ENCODE measurements at places on chromosomes 3 and 15.

DNA sequence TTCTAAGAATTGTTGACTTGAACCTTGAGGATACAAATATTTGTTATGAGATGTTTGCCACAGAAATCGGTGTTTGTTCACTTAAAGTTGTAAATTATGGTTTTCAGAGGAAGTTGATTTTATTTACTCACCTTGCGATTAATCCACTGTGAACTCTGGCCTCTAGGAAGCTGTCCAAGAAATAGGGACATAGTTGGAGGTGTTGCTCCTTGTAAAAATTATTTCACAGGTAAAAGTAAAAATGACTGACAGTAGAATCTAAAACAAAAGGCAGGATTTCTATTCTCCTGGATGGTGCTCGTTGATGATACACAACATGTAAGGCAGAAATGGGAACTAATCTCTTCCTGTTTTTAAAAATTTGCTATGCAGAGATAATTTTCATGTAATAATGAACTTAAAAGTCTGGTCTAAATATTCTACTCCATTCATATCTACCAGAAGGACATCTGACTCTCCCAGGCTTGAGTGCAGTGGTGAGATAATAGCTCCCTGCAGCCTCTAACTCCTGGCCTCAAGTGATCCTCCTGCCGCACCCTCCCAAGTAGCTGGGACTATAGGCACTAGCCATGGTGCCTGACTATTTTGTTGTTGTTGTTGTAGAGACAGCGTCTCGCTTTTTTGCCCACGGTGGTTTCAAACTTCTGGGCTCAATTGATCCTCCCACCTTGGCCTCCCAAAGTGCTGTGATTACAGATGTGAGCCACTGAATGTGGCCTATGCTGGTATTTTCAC is 17.1 kb upstream of the LZTFL1 start:
- no peak for DNase-seq

- no peak for DNase-seq
These were observed 9.5 kb downstream of the CMTM7 start for GRCh38 chr3:32401126-32401525.

- no peak for DNase-seq
These were observed 116.4 kb upstream of the AGBL1 start for GRCh38 chr15:85963262-85963760.

- no peak for DNase-seq
These were observed 461 bp downstream of the SECISBP2L start for GRCh38 chr15:49045751-49046219.

DNA sequence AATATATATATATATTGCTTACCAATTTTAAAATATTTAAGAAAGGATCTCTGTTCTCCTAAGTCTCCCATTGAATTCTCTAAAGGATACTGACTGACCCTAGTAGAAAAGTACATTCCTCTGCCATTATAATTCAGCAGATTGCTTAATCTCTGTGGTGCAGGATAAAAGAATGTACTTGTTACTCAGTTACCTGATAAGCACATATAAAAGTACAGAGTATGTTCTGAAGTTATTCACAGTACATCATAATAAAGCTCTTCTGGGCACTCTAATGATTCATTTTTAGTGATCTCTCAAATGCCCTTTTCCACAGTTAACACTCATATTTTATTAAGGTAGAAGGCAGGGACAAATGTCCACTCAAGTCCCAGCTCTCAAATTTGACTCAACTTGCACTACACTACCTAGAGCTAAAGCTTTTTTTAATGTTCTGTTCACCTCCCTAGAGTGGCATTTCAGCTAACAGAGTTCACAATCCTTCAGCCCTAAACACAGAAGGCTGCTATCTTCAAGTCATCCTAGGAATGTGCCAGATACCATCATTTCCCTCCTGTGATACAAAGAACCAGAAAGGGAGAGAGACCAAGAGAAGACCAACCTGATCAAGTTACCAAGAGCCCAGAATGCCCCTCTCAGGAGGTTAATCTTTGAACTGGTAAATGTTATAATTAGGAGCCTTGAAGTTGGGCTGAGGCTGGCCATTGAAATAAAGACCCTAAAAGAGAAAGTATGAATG is 53.3 kb downstream of the MEIS2 start:
- DNase-seq, result peak; percentile 19

DNA sequence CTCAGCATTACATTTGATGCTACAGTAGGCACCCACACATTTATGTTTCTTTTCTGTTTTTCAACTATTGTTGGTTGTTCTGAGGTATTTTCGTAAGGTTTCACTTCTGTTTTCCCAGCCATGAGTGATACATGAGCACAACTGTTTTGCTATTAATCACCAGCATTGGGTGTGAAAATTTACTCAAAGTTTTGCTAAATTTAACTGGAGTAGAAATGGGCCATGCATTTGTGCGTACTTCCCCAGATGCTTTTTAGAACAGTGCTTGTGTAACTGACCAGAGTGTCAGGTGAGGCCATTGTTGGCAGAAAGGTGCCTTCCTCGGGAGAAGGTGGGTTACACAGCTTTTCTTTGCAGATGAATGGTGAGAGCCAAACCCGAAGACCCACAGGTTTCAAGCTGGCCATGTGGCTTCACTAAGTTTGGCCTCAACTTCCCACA is 70.4 kb downstream of the ST6GAL1 start:
- no peak for DNase-seq

- DNase-seq, result no peak
These were observed 11.1 kb downstream of the HCLS1 start for GRCh38 chr3:121649645-121650044.

DNA sequence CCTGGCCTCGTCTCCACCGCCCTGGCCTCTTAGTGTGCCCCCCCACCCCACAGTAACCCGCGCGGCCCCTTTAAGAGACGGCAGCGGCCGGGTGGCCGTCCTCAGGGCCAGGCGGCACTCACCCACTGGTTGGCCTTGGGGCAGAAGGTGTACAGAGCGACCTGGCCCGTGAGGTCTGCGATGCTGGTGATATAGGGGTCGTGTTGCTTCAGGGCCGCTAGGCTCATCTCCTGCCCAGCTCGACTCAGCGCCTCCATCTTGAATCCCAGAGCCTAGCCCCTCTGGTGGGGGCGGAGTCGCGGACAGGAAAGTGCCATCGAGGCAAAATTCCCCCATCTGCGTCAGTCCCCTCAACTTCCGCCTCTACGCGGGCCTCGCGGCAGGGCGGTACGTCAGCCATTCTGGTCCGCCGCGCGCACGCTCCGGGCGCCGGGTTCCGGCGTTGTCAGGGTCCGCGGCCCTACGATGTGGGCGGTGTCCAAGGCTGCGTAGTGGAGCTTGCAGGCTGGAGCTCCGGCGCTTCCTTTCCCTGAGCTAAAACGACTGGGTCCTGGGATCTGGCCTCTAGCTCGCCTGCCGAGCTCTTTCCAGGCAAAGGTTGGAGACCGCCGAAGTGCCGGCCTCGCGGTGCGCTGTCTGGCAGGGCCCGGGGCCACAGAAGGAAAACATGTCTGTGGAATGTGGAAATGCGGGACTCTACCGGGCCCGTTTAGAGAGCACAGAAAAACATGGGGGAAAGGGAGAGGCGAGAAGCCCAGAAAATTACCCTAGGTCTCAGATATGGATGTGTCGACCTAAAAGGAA is at the start of gene DCP1A:
DCP1A (minus strand) TSS at position 283 of the 804 bp plus-strand sequence; CDS start at position 257, 26 bp downstream.
- peak; percentile 71 for DNase-seq

DNA sequence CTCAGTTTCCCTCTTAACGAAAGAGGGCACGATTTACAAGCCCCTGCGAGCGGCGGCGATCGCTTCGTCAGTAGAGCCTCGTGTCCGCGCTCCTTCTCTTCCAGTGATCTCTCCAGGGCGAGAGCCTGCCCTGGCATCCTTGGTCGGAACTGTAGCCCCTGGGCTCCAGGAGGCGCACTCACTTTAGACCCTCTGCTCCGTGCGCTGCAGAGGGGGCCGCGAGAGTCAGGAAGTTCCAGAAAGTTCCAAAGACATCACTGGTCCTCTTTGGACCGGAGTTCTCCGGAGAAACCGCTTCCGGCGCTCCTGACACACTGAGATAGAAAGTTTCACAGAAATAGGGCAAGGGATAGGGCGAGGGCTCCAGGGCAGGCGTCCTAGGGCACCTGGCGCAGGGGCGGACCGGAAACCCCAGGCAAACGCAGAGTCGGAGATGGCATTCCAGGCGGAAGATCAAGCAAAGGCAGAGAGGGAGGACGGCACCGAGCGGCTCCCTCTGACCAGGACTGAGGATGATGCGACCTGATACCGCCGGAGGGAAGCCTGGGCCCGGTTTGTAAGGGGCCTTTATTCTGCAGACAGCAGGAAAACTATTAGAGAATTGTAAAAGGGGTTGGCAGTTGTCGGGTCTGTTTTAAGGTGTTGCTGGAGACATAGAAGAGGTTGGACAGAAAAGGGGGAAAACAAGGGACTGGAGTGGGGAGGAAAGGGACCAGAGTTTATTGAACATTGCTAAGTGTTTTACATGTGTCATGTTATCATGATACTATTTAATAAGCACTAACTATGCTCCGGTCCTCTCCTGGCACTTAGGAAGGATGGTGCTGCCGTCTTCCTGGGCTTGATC is 1.3 kb upstream of the CPEB1 start:
- DNase-seq, result no peak

GRCh38 chr3:184965639-184966430 is 153.9 kb downstream of the VPS8 start:
- DNase-seq, result no peak

GRCh38 chr3:50516440-50516871 is 13.0 kb upstream of the CACNA2D2 start:
- no peak for DNase-seq

- DNase-seq, result no peak
These were observed 11.2 kb upstream of the MTMR14 start for GRCh38 chr3:9638155-9638554.

DNA sequence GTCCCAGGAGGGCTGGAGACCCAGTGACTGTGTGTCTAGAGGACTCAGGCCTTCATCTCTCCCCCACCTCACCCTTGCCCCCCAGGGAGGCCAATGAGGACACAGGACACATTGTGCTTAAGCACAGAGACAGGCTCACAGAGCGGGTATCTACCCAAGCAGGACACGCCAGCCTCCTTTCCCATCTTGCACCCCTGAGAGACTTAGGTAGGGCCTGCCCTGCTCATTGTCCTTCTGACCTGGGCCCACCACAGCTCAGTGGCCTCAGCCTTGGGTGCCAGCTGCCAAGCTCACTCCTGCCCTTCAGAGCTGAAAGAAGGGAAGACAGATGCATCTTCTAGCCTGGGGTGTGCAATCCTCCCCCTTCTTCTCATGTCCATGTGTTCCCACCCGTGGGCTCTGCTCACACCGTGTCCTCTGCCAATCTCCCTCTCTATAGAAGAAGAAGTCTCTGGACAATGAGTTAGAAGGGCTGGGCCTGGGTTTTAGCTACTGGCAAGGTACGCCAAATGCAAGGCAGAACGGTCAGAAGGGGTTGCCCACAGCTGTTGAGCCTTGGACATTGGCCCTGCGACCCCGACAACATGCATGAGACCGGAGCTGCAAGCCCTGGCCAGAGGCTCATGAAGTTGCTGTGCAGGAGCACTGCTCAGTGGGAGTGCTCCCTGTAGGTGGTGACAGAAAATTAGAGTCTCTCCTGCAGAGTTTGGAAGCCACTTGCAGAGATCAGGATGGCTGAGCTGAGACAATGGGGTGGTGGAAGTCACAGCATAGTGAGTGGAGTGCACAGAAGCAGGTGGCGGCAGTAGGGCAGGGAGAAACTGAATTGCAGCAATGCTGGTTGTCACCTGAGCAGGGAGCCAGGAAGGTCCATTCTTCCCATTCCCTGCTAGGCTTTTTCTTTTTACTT is 32.8 kb downstream of the ACSBG1 start:
- DNase-seq, result no peak

GRCh38 chr15:99826157-99826780 is 93.0 kb upstream of the LYSMD4 start:
- DNase-seq, result no peak

DNA sequence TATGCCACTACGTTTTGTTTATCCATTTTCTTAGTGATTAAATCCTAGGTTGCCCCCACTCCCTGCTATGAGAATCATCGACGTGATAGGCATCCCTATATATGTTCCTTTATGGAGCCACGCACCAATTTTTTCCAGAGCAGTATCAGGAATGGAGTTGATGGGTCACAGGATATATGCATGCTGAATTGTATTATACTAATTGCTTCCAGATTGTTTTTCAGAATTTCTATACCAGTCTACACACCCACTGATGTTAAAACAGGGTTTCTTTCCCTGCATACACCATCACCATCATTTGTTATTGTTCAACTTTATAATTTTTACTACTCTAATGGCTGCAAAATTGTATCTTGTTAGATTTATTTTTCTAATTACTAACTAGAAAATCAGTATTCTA is 100.1 kb upstream of the MRPS22 start:
- no peak for DNase-seq

DNA sequence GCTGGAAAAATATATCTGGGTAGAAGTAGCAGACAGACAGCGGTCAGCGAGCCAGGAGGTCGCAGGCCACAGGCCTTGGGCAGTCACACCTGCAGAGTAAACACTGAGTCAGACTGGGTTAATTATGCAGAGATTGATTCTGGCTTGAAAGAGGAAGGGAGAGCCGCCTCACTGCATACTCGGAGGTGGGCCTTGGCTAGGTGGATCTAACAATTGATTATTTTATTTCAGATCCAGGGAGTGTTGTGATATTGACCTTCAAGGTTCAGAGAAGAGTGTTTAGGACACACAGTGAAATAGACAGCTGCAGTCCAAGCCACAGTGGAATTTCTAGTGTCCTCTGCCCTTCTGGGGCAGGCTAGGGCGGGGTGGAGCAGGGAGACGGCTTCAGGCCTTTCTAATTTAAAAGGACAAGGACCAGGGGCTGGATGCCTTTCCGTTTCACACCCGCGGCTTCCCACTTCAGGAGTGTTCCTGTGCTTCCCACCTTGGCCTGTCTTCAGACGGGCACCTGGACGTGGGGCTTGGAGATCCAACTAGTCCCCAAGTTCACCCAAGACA is 237.3 kb downstream of the XXYLT1 start:
- DNase-seq, result no peak

- DNase-seq, result no peak
These were observed 22.8 kb downstream of the ATP2C1 start for GRCh38 chr3:130916507-130917167.

GRCh38 chr3:132927896-132928295 is 110.3 kb upstream of the TMEM108 start:
- DNase-seq, result no peak

GRCh38 chr3:1787094-1787493 is 311.6 kb upstream of the CNTN4 start:
- no peak for DNase-seq

DNA sequence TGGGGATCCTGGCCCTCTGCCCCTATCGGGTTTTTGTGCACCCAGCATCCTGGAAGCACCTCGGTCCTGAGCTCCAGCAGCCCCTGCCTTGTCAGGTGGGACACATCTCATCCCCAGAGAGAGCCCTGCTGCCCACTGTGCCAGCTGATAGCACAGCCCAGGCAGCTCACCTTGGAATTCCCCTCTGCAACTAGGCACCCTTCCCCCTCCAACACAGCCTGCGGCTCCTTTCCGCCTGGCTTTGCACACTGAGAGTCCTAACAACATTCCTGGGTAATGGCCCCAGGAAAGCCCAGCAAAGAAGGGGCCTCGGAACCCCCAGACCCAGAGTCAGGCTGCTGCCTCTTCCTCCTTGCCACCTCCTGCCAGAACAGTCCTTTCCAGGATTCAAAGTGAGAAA is 5.9 kb downstream of the HCN4 start:
- DNase-seq, result no peak

- DNase-seq, result no peak
These were observed 10.6 kb upstream of the OXSR1 start for GRCh38 chr3:38154625-38155255.
